ENCODE measurements at places on chromosomes 13 and 19.

GRCh38 chr13:93411186-93411680 lies 184.6 kb downstream of the GPC6 start:
- no peak for DNase-seq

DNA sequence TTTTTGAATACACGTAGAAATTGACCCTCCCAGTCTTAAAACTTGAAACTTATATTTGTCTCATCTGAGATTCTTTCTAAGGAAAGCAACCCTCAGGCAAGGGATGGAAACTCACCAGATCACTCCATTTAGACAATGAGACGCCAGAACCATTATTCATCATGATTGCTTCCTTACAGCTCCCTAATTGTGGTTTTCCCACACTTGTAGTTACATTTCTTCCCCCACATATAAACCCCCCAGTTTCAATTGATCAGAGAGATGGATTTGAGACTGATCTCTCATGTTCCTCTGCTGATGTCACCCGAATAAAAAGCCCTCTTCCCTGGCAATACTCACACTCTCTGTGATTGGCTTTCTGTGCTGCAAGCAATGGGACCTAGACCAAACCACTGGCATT lies 197.9 kb upstream of the STARD13 start:
- peak; percentile 36 for DNase-seq

GRCh38 chr19:3762501-3763459 lies at the start of gene MRPL54:
TSS of gene MRPL54 (plus strand) at chr19:3762682. CDS start at chr19:3762701, 19 bp downstream.
- DNase-seq = peak; percentile 99

DNA sequence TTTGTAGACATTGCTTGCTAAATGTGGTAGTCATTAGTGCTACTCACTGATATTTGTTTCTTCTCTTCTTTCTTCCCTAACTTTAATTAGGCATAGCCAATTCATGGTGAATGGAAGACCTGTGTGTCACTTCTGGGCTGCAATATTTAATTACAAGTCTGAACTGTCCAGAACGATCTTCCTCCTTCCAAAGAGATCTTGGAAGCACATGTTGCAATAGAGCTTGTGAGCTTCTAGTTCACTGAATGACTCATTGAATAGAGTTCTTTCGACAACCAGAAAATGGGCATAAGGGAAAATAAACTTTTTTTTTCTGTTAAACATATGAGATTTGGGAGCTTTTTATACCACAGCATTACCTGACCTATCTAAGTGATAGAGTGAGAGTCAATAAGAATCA lies 1264.6 kb downstream of the PCDH9 start:
- DNase-seq = peak; percentile 56

GRCh38 chr13:99270518-99270917 lies 12.3 kb upstream of the GPR18 start:
- no peak for DNase-seq

- no peak for DNase-seq
Observed at GRCh38 chr19:49781394-49781793, 14.6 kb downstream of the AP2A1 start.

- peak; percentile 36 for DNase-seq
Observed at GRCh38 chr13:114131583-114132418, 622 bp downstream of the RASA3 start.

- no peak for DNase-seq
Observed at GRCh38 chr13:84867246-84867645, 932.0 kb downstream of the SLITRK6 start.

- DNase-seq = no peak
Observed at GRCh38 chr13:71576571-71576970, 290.4 kb downstream of the DACH1 start.

GRCh38 chr13:77139306-77139705 lies 112.3 kb upstream of the FBXL3 start:
- no peak for DNase-seq

DNA sequence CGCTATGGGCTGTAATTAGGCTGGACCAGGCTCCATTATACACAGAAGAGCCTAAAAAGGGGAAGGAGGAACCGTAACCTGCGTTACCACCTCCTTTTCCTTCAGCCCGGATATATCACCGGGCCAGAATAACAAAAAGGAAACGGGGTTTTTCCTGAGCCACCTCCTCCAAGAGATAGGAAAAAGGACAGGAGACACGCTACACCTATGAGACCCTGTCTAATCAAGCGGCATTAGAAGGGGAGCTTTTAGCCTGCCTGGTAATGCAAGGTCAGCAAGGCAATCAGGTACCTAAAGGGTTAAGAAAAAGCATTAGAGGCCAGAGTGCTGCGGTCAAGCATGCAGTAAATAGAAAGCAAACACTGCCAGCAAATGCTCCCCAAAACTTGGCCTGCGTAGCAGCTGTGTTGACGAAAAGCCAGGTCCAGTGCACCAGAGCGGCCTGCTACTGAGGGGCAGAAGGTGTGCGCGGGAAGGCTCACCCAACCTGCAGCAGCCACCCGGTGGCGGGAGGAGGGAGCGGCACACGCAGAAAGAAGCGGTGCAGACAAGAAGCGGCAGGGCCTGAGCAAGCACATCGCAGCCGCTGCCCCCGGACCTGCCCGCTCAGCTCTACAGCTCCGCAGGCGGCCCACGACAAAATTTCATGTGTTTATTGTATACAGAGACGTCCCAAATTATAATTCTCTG lies 1466.1 kb downstream of the UQCRFS1 start:
- DNase-seq = peak; percentile 13

GRCh38 chr13:107025991-107026390 lies 458.1 kb upstream of the ARGLU1 start:
- peak; percentile 54 for DNase-seq

- DNase-seq = no peak
Observed at GRCh38 chr13:86579662-86580061, 780.4 kb upstream of the SLITRK6 start.

DNA sequence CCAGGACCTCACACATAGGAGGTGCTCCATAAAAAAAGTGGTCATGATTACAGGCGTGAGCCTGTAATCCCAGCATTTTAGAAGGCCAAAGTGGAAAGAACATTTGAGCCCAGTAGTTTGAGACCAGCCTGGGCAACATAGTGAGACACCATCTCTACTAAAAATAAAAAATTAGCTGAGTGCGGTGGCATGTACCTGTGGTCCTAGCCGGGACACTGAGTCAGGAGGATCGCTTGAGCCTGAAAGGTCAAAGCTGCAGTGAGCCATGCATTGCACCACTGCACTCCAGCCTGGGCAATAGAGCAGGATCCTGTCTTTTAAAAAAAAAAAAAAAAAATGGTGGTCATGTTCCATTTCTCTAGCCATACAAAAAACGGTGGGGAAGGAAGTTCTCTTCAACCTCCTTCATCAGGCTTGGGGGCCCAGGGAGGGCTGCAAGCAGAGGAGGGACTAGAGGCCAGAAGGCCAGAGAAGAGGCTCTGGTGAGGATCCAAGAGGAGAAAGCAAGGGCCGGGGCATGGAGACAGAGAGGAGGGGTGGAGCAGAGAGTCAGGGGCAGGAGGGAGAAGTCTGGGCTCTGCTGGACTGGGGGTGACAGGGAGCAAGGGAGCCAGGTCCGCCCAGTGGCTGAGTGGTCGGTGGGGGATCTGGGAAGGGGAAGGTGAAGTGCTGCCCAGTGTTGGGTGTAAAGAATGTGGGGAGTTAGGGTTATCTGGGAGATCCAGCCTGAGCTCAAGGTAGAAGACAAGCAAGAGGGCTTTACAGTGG lies 8.9 kb downstream of the KASH5 start:
- no peak for DNase-seq

- no peak for DNase-seq
Observed at GRCh38 chr19:4234142-4234861, 5.0 kb downstream of the EBI3 start.

DNA sequence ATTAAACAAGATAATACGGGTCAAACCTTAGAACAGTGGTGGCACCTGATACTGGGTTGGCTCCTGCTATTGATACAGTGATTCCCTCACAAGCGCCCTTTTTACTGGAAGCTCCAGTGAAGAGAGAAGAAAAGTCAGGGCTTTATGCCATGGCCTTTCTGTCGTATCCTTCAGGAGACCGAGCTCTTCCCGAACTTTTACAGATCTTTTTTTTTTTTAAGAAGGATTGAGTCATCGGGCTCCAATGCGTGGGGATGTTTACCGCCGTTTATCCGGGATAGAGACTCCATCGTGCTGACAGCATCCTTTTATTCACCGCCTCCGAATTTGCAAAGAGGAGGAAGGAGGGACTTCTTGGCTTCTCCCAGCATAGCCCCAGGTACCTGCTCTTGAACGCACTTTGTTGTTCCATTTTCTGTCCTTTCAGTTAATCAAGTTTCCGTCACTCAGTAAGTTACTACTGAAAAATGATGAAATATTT lies 574 bp downstream of the ZNF227 start:
- peak; percentile 13 for DNase-seq

DNA sequence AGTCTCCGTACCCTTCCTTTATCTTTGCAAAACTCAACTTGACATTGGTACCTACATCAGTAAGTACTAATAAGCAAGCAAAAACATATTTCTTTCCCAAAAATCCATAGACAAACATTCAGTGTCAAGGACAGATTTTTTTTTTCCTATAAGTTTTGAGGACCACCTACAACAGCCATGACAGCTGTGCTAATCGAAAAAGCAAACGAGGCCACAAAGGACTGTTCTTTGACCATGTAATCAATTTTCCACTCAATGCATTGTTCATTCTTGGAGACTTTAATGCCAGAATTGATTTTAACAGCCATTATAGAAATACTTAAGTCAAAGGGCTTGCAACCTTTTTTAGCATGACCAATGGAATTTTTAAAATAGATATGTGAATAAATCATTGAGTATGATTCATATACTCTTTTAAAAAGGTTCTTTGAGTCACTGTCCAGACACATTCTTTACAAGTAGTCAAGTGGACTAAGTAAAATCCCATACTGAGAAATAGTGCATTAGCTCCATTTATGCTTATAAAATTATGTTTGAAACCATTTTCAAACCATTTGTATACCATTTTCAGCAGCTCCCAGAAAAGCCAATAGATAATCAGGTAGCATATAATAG lies 323.9 kb downstream of the MZT1 start:
- DNase-seq = no peak

DNA sequence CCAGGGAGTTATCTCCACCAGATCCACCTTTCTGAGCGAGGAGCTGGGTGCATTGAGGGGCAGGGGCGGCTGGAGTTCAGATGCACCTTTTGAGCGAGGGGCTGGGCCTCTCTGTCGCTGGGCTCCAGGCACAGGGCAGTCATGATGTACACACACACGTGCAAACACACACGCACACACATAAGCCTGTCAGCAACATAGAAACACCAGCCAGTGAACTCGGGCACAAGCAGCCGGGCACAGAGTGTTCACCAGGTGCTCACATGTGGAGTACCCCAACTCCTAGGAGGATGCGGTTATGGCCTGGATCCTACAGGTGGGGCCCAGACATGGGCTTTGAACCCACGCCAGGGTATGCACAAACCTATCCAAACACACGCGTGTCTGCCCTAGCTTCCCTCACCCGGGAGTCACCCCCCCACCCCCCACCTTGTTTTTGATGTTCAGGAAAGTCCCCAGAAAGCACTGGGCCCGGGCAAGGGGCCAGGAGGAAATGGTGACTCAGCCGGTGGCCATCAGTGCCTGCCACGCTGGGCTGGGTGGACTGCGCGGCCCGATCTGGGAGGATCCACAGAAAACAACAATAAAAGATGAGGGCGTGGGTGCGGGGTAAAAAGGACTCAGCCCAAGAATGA lies 13.3 kb downstream of the ARRDC2 start:
- peak; percentile 82 for DNase-seq

- DNase-seq = peak; percentile 67
Observed at GRCh38 chr19:1057176-1057855, 9.7 kb upstream of the ARHGAP45 start.

DNA sequence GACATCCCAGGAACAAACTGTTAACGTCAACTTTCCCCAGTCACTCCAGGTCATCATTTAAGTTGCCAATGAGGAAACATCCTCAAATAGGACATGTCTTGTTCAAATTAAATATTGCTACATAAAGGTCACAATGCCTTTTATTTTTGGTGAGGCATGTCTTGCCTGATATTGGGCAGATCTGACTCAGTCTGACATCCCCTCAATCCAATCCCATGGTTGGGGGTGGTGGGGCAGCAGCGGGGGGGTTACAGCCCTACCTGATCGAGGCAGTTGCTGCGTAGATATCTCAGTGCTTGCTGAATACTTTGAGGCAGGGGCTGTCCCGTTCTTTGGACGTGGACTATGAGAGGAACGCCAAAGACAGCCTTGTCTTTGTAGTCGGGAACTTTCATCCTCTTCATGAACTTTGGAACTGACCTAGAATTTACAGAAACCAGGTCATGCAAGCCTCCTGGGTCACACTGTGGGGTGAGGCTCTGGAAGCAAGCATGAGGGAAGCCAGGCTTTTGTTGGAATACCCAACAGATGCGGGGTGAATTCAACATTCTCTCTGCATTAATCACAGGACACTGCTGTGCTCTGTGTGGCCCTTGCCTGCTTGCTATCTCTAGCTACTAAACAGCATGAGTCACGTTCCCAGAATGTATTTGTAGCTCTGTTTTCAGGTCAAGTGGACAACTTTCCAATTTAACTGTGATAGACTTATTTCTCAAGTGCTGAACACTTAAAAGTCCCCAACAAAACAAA lies 109.8 kb downstream of the KL start:
- peak; percentile 97 for DNase-seq

DNA sequence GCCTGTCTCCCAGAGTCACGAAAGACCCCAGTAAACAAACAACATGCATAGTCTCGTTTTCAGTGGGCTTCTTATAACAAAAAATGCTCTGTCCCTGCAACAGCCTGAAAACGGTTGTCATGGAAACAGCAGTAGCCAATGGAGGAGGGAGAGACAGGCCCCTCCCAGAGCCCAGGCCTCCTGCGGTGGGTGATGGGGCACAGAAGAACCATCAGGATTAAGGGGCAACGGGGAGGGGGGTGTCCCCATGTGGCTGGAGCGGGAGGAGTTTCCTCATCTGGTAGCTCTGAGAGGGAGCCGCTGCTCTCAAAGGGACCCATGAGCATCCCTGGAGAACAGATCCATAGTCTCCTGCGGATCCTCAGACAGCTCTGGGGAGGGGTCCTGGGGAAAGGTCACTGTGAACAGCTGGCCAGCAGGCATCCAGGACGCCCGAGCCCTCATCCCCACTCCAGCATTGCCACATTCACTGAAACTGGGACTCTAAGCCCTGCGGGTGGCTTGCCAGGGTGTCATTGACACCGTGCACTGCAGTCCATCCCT lies 37.5 kb upstream of the PNMA8B start:
- DNase-seq = no peak

DNA sequence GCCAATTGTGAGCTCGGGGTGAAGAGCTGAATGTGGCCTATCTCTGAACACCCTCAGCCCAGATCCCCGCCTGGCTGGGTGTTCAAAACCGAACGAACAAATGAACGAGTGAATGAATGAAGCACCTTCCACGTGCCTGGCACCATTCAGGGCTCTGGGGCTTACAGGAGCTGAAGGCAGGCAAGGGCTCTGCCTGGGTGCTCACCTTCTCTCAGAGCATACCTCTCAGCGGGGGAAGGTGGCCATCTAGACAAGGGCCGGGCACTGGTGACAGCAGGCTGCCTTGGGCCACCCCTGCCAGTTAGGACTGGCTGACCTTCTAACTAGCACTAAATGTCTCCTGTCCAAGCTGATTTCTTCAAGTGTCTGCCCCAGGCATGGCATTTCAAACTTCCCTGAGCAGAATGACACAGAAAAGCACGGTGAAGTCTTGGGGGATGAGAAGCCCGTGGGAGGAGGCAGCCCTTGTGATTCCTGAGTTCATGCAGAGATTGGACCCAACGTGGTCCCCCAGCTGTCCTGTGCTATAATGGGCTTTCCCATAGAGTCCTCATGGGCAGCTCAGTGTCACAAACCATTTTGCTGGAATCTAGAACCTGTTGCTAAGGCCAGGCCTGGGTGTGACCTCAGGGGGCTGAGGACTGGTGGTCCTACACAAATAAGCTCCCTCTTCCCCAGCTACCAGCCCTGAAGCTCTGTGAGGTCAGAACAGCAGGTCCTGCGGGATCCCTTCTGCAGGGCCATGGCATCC lies 27.9 kb upstream of the VSTM2B start:
- DNase-seq = no peak

Measured in AG10803 (cell line).